ENCODE measurements at places on chromosomes 13 and 19.
A peak's percentile ranks its signal among the peaks of the same experiment; 100 is the strongest.

- H3K27ac ChIP-seq: no peak overlapping the region
- H3K4me3 ChIP-seq: no peak overlapping the region
- H3K4me1 ChIP-seq: peaks cover 7% of the 10 kb centered on the region
- no peaks in the 10 kb centered on the region for H3K27me3 ChIP-seq
These were observed 13.3 kb upstream of the ACP7 start for GRCh38 chr19:39070888-39071287.

GRCh38 chr13:44331912-44332851 lies 41.4 kb upstream of the SERP2 start:
- DNase-seq: peak; percentile 67
- H3K4me3 ChIP-seq: no peak overlapping the region
- H3K27me3 ChIP-seq: no peaks in the 10 kb centered on the region
- H3K27ac ChIP-seq: no peak overlapping the region

DNA sequence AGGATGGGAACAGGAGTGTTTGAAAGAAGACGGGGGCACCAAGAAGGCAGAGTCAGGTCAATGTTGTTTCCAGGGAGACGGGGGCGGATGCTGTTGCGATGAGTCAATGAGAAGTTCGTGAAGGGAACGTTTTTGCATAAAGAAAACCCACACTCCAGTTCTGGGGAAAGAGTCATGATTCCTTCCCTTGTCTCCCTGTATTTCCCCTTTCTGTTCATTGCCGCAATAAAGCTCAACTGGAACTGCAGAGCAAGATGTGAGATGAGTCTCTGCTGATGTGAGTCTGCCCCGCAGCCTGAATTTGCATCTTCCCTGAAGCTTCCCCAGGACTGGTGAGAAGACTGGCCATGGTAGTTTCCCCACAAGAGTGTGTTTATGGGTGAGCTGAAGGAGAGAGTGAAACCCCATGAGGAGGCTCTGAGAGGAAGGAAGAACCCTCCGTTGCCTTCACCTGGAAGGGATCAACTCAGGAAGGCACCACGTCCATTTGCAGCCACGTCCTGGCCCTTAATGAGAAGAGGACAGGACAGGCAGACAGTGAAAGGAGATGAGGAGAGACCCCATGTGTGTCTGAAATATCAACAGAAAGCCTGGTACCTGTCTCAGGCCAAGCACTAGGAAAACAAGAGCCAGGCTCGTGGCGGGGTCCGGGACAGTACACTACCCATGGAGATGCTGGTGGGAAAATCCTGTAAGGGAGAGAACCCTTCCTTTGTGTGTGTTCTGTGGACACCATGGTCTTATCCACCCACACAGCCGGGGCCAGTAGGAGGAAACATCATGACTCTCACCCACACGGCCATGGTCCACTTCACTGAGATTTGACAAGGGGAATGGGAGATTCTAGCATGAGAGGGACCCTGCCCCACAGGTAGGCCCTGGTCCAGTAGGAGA lies 13.7 kb downstream of the LILRA1 start:
- no peak for DNase-seq
- H3K36me3 ChIP-seq: no peaks in the 10 kb centered on the region
- H3K27ac ChIP-seq: no peak overlapping the region

DNA sequence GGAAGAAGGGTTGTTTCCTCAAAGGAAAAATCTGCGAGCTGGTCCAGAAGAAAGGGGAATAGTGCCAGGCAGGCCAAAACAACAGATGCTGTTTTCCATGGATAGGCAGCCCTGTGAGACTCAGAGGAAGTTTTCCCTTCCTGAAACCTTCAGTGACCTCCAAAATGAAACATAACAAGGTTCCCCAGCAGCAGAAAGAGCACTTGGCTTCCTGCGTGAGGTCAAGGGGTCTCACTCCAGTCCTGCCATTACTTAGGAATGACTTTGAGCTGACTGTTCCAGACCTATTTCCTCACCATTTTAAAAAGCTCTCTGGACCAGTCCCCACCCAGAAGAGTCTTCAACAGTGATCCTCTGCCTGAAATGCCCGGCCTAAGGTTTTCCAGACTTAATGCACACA lies 104.6 kb upstream of the IPO5 start:
- H3K36me3 ChIP-seq: no peaks in the 10 kb centered on the region
- no peaks in the 10 kb centered on the region for H3K27me3 ChIP-seq
- no peak overlapping the region for H3K27ac ChIP-seq
- DNase-seq: no peak
- peaks cover 4% of the 10 kb centered on the region for H3K4me1 ChIP-seq

DNA sequence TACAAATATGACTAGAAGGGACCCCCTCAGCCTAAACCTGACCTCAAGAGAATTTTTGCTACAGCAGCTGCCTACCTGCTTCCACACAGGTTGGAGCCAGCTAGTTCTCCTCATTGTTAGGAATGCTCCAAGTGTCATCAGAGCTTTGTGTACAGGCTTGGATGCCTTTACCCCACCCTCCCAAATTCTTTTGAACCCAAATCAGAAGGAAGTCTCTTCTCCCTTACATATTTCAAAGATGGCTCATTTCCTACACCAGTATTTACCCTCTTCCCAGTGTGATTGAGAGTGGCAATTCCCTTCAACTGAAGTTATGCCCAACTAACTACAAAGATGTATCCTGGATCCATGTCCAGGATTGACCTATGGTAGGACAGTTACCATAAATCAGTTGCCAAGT lies 323.2 kb downstream of the OXGR1 start:
- H3K36me3 ChIP-seq: no peaks in the 10 kb centered on the region
- no peaks in the 10 kb centered on the region for H3K27me3 ChIP-seq
- no peak overlapping the region for H3K4me3 ChIP-seq
- H3K4me1 ChIP-seq: no peaks in the 10 kb centered on the region
- no peak for DNase-seq
- H3K27ac ChIP-seq: no peak overlapping the region

DNA sequence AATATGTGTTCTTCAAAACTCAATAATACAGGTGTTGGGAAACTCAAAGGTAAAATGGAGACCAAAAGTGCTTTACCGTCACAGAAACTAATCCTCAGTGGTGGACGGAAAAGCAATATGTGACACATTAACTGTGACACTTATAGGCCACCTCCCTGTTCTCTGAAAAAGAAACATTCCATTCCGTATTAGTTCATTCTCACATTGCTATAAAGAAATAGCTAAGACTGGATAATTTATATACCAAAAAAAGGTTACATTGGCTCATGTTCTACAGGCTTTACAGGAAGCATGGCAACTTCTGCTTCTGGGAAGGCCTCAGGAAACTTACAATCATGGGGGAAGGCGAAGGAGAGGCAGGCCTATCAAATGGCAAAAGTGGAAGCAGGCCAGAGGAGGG lies 435.3 kb upstream of the HTR2A start:
- no peaks in the 10 kb centered on the region for H3K4me1 ChIP-seq
- H3K27ac ChIP-seq: no peak overlapping the region
- H3K27me3 ChIP-seq: no peaks in the 10 kb centered on the region
- no peak overlapping the region for H3K4me3 ChIP-seq
- no peaks in the 10 kb centered on the region for H3K36me3 ChIP-seq

- peaks cover 40% of the 10 kb centered on the region for H3K4me1 ChIP-seq
- no peak for DNase-seq
These were observed 62.2 kb downstream of the RASA3 start for GRCh38 chr13:114070098-114070799.

GRCh38 chr19:56132316-56132822 lies 8.7 kb upstream of the ZNF444 start:
- DNase-seq: no peak
- no peaks in the 10 kb centered on the region for H3K4me1 ChIP-seq
- no peak overlapping the region for H3K4me3 ChIP-seq

- H3K4me3 ChIP-seq: no peak overlapping the region
- H3K27ac ChIP-seq: no peak overlapping the region
- no peaks in the 10 kb centered on the region for H3K27me3 ChIP-seq
- no peaks in the 10 kb centered on the region for H3K4me1 ChIP-seq
- DNase-seq: no peak
These were observed 1161.8 kb upstream of the MIR17HG start for GRCh38 chr13:90185734-90186133.

- H3K4me1 ChIP-seq: no peaks in the 10 kb centered on the region
- H3K4me3 ChIP-seq: no peak overlapping the region
- H3K27me3 ChIP-seq: no peaks in the 10 kb centered on the region
These were observed 44.9 kb upstream of the ZNF91 start for GRCh38 chr19:23440207-23440606.

DNA sequence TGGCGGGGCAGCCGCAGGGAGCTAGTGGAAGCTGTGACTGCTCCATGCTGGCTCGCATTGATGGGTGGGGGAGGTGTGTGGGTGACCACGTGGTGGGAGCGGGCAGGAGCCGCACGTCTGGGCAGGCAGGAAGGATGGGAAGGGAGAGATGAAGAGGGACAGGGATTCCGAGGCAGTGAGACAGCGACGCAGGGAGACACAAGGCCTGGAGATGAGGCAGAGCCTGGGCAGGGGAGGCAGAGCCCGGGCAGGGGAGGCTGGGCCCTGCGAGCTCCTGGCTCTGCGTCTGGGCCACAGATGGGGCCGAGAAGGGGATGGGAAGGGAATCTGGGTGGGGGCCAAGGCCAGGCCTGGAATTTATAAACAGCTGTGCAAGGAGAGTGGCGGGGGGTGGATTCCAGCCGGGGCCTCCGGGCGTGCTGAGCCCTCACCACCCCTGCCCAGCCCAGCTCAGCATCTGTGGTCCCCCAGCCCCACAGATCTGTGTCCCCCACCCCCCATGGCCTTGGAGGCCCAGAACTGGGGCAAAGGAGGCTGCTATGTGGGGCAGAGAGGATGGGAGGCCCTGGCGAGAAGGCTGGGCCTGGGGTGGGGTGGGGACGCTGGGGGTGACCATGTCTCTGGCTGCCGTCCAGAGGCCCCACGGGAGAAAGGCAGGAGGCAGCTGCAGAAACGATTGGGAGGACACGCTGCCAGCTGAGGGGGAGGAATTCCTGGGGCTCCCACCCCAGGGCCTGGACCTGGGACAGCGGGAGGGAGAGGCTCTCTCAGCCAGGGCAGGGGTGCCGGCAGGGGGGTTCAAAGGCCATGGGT lies 6.0 kb downstream of the EHD2 start:
- H3K27me3 ChIP-seq: no peaks in the 10 kb centered on the region
- DNase-seq: no peak
- peaks cover 3% of the 10 kb centered on the region for H3K36me3 ChIP-seq
- peaks cover 14% of the 10 kb centered on the region for H3K4me1 ChIP-seq

DNA sequence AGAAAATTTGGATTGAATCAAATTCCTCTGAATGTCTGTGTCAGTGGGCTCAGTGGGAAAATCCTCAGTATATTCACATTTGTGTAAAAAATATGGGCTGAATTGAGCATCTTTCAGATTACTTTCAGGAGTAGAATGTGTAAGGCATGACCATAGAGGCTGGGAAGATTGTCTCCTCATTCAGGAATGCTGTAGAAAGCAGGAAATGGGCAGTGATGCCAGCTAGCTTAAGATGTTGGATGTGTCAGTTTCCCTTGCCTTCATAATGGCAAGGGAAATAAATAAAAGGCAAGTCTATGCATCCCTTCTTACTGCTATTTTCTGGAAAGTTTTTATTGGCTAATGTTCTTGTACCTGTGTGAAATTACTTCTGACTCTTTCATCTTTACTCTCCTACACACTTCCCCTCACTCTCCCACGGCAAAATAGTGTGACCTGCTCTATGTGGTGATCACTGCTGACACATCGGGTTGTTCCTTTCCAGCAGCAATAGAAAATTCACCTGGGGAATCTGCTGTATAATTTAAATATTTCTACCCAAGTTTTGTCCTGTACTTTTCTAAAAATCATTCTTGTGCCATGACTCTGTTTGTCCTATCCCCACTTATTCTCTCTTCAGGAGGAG lies 103.2 kb downstream of the LMO7 start:
- DNase-seq: no peak
- H3K4me1 ChIP-seq: no peaks in the 10 kb centered on the region
- no peak overlapping the region for H3K27ac ChIP-seq
- H3K27me3 ChIP-seq: no peaks in the 10 kb centered on the region

Measured in common myeloid progenitor, CD34-positive (primary cell).